ENCODE measurements at places on chromosomes 11 and 22.
A peak's percentile ranks its signal among the peaks of the same experiment; 100 is the strongest.

- no peak for DNase-seq
These were observed 369.6 kb upstream of the CADM1 start for GRCh38 chr11:115873813-115874212.

DNA sequence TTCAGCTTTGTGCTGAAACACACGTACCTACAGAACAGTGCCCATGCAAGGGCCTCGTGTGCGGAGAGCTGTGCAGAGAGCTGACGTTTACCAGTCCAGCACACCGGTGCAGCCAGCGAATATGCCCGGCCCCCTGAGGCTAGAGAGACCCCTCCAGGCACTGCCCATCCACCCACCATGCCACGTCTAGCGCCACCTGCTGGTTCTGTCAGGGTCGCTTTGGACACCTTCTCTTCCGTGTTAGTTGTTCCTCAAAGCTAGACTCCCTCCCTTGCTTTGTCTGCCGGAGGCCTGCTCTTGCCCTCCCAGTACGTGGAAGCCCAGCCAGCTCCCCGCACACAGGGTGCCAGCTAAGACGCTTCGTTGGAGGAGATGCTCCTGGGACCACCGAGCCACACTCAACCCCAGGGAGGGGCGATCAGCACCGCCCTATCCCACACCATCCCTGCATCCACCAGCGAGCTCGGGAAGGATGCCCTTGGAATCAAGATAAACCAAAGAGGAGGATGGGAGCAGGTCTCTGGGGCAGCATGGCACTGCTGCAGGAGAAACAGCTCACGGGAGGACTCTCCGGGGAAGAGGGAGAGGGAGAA, 43.4 kb downstream of the CPT1A start:
- DNase-seq: peak; percentile 20

GRCh38 chr11:26229981-26230380, 101.9 kb upstream of the ANO3 start:
- no peak for DNase-seq

DNA sequence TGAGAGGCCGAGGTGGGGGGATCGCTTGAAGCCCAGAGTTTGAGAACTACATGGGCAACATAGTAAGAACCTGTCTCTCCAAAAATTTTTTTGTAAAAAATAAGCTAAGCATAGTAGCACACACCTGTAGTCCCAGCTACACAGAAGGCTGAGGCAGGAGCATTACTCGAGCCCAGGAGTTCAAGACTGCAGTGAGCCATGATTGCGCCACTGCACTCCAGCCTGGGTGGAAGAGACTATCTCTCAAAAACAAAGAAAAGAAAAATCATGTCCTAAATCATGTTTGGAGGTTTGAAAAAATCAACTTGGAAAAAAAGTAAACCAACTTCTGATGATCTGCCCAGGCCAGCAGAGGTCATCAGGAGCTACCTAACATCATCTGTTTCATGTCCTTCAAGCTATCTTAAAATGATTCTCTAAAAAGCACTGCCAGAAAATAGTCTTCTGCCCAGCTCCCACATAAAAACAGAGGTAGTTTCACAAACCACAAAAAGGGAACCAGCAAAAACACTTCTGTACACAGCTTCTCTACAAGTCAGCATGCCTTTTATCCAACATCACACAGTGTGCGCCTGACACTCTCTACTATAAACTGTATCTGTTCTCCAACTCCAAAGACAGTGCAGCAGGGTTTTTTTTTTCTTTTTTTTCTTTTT, 165.0 kb downstream of the SOX6 start:
- DNase-seq: no peak

GRCh38 chr22:38694940-38695339, 5.8 kb downstream of the JOSD1 start:
- DNase-seq: no peak

DNA sequence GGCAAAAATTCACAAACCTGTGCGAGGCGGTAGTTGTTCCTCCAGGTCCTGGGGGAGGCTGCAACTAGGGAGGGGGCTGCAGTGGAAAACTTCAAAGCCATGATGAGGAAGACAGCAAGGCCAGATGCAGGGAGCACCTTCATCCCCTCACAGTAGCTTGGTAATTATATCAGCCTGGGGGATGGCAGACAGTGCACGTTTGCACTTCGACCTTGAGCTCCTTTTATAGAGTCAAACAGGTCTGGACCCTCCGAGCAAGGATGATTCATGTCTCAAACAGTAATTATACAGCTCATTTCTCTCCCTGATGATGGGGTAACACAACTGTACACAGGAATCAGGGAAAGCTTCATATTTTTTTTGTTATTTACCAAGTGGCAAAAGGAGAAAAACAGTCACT, at the start of gene MMP20:
Gene MMP20 (minus strand): TSS at position 156 of the 400 bp plus-strand sequence. CDS start 13 bp downstream, at position 143.
- DNase-seq: no peak

DNA sequence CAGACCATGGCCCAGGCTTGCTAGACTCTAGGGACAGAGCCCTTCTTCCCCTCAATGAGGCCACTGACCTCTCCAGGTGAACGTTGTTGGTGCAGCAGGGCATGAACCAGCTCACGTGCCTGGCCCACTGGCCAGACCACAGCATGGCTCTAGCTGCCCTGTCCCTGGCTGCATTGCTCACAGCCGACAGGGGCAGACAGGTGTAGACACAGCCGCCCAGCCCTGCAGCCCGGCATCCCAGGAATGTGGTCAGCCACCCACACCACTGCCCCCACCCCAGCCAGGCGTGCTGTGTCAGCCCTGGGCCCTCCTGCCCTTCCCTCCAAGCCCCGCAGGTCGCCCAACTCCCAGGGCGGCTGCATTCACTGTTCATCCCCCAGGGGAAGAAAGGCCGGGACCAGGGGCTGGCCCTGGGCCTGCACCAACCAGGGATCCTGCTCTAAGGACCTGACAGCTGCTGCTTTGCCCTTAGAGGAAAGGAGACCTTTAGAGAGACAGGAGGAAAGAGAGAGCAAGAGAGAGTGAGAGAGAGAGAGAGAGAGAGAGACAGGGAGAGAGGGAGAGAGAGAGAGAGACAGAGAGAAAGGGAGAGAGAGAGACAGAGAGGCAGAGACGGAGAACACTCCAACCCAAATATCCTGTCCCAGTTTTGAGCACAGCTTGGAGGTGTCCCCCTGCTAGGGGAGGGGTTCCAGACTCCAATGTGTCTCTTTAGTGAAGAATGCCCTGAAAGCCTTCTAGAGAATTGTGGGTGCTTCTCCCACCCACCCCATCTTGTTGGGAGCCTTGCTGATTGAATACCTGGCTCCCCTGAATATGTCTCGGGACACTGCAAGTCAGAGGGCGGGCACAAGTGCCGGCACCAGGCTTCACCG, 44.2 kb upstream of the LINC01488 start:
- no peak for DNase-seq

GRCh38 chr11:73812234-73812633, 24.6 kb downstream of the MRPL48 start:
- DNase-seq: no peak

- DNase-seq: no peak
These were observed 264.7 kb upstream of the CCDC179 start for GRCh38 chr11:23124996-23125395.

- DNase-seq: no peak
These were observed 109.3 kb downstream of the FBXO7 start for GRCh38 chr22:32583921-32584335.

GRCh38 chr11:26323837-26324236, 8.1 kb upstream of the ANO3 start:
- no peak for DNase-seq

DNA sequence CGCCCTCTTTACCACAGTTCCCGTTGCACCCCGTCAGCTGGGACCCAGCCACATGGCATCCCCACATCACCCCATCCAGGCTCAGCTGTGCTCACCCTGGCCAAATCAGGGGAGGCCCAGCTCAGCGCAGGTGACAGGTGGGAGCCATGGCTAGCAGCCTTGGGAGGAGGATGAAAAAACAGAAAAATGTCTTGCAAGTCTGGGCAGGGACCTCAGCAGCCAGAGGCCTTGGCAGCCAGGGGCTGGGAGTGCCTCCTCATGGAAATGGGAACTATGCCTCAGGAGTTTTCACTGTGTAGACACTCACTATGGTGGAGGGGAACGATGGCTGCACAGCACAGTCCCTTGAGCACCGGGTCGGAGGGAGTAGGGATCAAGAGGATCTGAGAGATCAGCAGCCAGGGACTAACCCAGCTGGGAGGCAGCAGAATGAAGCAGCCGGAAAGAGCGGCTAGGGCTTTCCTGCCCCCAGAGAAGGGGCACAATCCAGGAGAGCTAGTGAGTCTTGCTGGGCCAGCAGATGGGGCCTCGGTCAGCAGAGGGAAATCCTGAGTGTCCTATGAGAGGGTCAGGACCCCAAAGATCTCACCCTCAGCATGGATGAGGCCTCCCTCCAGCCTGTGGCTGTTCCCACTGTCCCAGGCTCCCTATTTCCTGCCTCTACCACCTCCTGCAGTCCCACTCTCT, 6.2 kb upstream of the FTH1 start:
- DNase-seq: no peak

- no peak for DNase-seq
These were observed at the start of gene SORL1-AS1 for GRCh38 chr11:121452609-121453150. Gene SORL1-AS1 (minus strand): TSS chr11:121452967.

DNA sequence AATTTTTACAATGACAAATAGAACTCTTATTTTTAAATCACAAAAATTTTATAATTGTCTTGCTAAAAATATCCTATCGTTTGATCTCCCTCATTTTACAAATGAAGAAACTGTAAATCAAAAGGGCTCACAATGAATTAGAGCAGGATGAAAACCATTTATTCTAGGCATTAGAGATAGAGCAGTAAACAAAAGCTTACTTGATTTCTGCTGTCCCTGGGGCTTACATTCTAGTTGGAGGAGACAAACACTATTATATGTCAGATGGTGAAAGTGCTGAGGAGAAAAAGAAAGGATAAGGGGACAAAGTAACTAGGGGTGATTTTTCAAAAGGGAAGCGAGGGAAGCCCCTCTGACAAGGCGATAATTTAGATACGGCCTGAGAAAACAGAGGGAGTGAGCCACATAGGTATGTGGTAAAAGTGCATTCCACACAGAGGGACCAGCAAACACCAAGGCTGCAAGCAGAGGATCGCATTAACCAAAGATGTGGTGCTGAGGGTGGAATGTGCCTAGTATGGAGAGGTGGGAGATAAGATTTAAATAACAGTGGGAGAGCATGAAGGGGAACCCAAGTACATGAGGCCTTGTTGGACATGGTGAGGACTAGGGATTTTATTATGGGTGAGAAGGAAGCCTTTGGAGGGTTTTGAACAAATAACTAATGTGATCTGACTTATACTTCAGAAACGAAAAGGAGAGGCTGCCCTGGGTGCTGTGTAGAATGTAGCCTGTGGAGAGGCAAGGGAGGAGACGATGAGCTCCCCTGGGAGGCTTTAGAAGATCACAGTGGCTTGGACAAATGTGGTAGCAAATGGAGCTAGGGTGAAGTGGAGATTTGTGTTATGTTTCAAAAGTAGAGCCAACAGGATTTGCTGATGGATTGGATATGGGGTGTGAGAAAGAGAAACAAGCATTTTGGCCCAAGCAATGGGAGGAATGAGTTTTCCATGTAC, 62.1 kb downstream of the PDHX start:
- no peak for DNase-seq

GRCh38 chr11:115718106-115718505, 213.9 kb upstream of the CADM1 start:
- no peak for DNase-seq

DNA sequence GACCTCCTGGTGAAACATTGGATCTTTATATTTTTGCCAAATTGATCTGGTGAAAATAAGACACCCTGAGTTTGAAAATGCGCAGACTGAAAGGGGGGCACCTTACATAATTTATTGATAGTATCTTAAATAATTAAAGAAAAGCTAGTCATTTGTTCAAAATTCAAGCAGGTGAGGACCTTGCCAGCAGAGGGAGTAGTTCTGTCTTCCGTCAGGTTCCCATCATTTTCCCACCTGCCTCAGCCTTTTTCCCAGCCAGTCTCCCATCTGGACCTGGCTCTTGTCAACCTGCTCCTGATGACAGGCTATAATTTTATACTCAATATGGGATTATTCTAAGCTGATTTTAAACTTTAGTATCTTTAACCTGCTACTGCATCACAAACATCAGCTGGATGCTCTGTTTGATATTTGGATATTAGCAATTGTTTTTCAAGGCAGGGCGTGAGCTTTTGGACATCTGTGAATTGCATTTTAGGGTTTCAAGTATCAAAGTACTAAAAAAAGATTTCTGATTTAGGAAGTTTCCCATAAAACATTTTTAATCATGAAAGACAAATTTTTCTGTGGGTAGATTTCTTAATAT, 132.0 kb downstream of the ELP4 start:
- no peak for DNase-seq

DNA sequence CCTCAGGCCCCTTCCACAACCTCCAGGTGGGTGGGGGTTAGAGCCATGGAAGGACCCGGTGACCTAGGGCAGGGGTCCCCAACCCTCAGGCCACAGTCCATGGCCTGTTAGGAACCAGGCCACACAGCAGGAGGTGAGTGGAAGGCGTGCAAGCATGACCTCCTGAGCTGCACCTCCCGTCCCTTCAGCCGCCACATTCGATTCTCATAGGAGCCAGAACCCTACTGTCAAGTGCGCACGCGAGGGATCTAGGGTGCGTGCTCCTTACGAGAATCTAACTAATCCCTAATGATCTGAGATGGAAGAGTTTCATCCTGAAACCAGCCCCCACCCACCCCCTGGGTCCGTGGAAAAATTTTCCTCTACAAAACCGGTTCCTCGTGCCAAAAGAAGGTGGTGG, 3.6 kb upstream of the KRTAP5-4 start:
- no peak for DNase-seq

- no peak for DNase-seq
These were observed 1.3 kb downstream of the TOLLIP start for GRCh38 chr11:1307998-1308742.

GRCh38 chr11:94501522-94501921, 7.7 kb downstream of the ANKRD49 start:
- no peak for DNase-seq

DNA sequence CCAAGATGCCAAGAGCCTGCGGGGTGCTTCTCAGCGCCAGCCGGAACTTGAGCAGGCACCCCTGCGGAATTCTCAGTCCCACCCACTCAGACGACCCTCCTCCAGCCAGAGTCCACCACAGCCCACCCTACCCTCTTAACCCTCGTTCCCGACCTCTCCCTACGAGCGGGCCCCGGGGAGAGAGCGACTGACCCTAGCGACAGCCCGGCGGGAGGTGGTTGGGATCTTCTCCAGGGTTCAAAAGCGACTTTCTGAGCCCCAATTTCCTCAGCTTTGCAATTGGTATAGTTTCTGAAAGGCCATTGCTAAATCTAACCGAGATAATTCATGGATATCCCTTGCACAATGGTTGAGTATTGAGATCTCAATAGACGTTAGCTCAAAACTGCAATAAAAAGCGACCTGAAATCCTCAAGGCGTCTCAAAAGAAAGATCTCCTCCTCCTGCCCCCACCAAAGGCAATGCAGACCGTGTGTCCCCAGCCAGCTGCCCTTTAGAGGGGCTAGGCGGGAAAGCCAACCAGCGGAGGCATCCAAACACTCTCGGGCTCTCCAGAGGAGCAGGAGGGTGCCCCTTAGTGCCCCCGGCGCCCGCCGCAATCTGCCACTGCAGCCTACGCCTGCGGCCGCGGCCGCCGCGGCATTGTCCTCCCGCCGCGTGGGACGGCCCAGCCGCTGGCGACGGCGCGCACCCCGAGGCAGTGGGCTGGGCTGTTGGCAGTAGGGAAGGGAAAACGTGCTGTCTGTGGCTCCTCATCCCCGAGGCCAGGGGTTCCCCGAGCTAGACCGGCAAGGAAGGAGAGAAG, 1.5 kb upstream of the SLC6A5 start:
- DNase-seq: no peak

GRCh38 chr11:12737024-12737423, 62.8 kb downstream of the TEAD1 start:
- no peak for DNase-seq
